GM23248 (cell line): ENCODE measurements at places on chromosomes 4 and X. TPM values are rescaled to one million over a fixed set of nuclear protein-coding genes. Genes with fewer than 3 reads are reported as not detected.

- no peak overlapping the region for H3K4me3 ChIP-seq
- H3K27ac ChIP-seq, result no peak overlapping the region
- H3K27me3 ChIP-seq, result no peaks in the 10 kb centered on the region
- no peaks in the 10 kb centered on the region for H3K4me1 ChIP-seq
- H3K36me3 ChIP-seq, result no peaks in the 10 kb centered on the region
- no peak for DNase-seq
Measured at GRCh38 chr4:171461191-171461590, 352.0 kb upstream of the GALNTL6 start.

- no peaks in the 10 kb centered on the region for H3K4me1 ChIP-seq
- H3K4me3 ChIP-seq, result no peak overlapping the region
- no peak for DNase-seq
- H3K27me3 ChIP-seq, result peaks cover 97% of the 10 kb centered on the region
- no peak overlapping the region for H3K27ac ChIP-seq
Measured at GRCh38 chr4:84495118-84495793, 3.8 kb downstream of the NKX6-1 start.

- peaks cover 21% of the 10 kb centered on the region for H3K4me1 ChIP-seq
- 0 out of 2 replicates have a peak, but pooled peaks cover 4% of the 10 kb centered on the region for H3K36me3 ChIP-seq
- DNase-seq, result no peak
- H3K27ac ChIP-seq, result no peak overlapping the region
Measured at GRCh38 chr4:183185018-183185417, 86.0 kb downstream of the WWC2 start.

DNA sequence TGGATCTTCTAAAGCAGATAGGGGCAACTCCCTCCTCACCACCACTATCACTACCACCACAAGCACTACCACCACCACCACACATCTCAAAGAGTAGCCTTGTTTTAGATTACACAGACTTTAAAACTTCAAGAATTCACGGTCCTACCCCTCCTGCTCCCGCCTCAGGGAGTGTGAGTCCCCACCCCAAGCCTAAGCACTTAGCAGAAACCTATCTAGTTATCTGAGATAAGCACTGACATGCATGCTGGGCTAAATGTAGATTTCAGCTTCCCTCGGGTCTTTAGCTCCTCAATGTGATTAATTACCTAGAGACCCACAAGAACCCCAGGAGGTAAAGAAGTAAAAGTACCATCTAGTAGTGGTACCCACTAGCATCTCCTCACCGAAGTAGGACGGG is 775 bp downstream of the AMOT start:
- H3K27ac ChIP-seq, result no peak overlapping the region
- DNase-seq, result no peak
- H3K4me1 ChIP-seq, result 0 out of 2 replicates have a peak, but pooled peaks cover under 1% of the 10 kb centered on the region
- peak overlapping the region; percentile 79 for H3K4me3 ChIP-seq
- no peaks in the 10 kb centered on the region for H3K36me3 ChIP-seq

- H3K36me3 ChIP-seq, result no peaks in the 10 kb centered on the region
- H3K27ac ChIP-seq, result no peak overlapping the region
- H3K4me1 ChIP-seq, result no peaks in the 10 kb centered on the region
- no peak for DNase-seq
Measured at GRCh38 chr4:31674313-31674947, 954.3 kb downstream of the PCDH7 start.

- no peaks in the 10 kb centered on the region for H3K36me3 ChIP-seq
- no peak overlapping the region for H3K27ac ChIP-seq
- no peaks in the 10 kb centered on the region for H3K27me3 ChIP-seq
- no peaks in the 10 kb centered on the region for H3K4me1 ChIP-seq
- DNase-seq, result no peak
Measured at GRCh38 chr4:52868133-52868532, 6.0 kb downstream of the RASL11B start.

- no peak overlapping the region for H3K4me3 ChIP-seq
- no peak overlapping the region for H3K27ac ChIP-seq
- no peak for DNase-seq
Measured at GRCh38 chr4:150828159-150828558, 186.9 kb downstream of the LRBA start.

GRCh38 chr4:22391551-22391950 is 124.3 kb downstream of the ADGRA3 start:
- H3K27ac ChIP-seq, result no peak overlapping the region
- peak; percentile 58 for DNase-seq
- H3K4me3 ChIP-seq, result no peak overlapping the region
- peaks cover 14% of the 10 kb centered on the region for H3K4me1 ChIP-seq

DNA sequence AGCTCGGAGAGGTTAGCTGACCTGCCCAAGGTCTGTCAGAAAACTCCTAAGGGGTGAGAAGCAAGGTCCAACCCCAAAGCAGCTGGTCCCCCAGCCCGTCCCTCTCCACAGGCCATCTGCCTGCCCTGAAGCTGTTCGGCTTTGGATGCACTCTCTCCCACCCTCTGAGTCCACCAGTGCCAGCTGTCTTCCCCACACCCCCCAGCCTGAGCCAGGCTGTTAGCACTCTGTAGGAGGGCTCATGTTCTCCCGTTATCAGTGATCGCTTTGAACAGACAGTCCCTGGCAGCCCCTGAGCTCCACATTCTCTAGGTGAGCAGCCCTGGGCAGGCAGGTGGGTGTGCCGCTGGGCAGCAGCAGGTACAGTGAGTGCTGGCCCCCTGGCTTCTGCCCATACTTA is 16.0 kb downstream of the ZNF185 start:
- no peaks in the 10 kb centered on the region for H3K36me3 ChIP-seq
- H3K27ac ChIP-seq, result no peak overlapping the region
- no peaks in the 10 kb centered on the region for H3K4me1 ChIP-seq
- H3K4me3 ChIP-seq, result no peak overlapping the region
- no peaks in the 10 kb centered on the region for H3K27me3 ChIP-seq

DNA sequence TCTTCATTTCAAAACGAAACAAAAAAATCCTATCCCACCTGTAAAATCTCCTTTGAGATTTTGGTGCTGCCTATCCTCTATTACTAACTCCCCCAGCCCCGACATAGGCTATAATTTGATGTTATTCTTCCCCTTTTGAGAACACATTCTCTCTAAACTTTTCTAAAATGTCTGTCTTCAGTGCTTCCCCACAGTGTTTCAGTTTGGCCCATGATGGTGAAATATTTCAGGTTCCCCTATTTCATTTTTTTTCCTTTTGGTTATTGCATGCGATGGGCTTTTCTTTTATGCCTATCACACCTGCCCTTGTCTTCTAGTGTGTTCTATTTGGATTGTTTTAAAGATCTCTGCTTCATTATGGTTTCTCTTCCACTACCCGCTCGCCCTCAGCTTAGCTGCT is 14.7 kb downstream of the BCORL1 start:
- H3K4me3 ChIP-seq, result no peak overlapping the region
- H3K4me1 ChIP-seq, result peaks cover 7% of the 10 kb centered on the region; the same call in 1 of the 2 replicates
- H3K27me3 ChIP-seq, result no peaks in the 10 kb centered on the region
- DNase-seq, result no peak
- no peaks in the 10 kb centered on the region for H3K36me3 ChIP-seq

DNA sequence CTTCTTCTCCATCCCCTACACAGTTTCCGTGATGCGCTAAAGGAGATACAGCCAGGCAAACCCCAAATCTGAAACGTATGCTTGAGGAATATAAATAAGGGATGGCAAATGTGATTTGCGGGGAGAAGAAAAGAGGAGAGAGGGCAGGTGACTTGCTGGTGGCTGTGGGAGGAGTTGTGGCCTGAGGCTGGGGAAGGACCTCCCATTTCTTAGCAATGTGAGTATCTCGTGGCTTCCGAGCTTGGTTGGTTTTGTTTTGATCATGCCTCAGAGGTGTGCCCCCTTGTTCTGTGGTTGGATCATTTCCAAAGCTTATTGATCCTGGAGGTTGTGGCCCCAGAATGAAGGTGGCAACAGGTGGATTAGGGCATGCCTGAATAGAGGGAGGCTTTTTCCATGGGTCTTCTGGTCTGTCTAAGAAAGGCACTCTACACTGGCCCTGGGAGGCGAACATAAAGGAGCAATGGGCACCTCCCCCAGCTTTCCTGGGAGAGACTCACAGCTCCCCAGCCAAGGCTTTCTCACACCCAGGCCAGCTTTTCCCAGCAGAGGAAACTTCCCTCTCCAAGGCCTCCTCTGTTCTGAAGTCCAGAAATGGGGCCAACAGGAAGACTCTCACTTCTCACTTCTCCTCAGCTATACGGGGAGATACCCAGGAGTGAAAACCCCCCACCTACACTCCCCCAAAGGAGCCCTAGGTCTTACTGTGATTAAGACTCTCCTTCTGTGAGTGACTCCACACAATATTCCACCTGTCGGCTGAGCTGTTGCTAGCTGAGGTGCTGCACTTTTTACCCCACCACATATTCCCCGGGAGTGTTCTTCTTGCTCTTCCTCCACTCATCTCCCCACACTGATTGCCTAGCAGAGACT is 40.0 kb downstream of the C4orf51 start:
- H3K27me3 ChIP-seq, result no peaks in the 10 kb centered on the region
- H3K36me3 ChIP-seq, result no peaks in the 10 kb centered on the region
- no peak for DNase-seq

DNA sequence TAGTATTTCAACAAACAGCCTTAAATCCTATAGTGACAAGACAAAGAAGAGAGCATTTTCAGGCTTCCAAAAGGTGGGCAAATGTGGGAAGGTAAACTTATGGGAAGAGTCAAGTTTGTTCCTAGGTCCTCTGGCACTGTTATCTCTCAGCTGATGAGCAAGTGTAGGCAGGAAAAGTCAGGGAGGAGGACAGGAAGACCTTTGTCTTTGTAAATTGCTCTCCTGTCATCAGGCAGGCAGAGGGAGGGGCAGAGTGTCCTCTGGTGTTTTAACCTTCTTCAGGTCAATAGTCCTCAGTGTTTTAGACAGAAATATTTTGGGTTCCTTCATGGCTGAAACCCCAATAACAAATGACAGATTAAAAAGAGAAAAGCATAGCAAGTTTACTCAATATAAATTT is 13.5 kb upstream of the GEMIN8 start:
- no peaks in the 10 kb centered on the region for H3K27me3 ChIP-seq
- H3K36me3 ChIP-seq, result no peaks in the 10 kb centered on the region
- no peak overlapping the region for H3K4me3 ChIP-seq
- DNase-seq, result no peak

DNA sequence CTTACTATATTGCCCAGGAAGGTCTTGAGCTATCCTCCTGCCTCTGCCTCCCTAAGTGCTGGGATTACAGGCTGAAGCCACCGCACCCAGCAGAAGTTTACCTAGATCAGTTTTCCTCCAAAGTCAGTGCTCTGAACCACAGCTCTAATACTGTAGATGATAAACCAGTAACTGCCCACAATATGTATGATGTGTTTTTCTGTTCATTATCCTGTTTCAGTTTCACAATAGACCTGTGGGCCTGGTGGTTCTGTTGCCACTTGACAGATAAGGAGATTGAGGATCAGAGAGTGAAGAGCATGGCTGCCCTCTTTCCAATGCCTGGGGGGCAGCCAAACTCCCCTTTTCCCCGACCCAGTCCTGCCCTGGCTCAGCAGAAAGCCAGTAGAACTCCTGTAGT is 87.0 kb downstream of the EFNB1 start:
- H3K4me3 ChIP-seq, result no peak overlapping the region
- H3K27ac ChIP-seq, result no peak overlapping the region
- no peaks in the 10 kb centered on the region for H3K4me1 ChIP-seq
- H3K36me3 ChIP-seq, result no peaks in the 10 kb centered on the region
- DNase-seq, result no peak

DNA sequence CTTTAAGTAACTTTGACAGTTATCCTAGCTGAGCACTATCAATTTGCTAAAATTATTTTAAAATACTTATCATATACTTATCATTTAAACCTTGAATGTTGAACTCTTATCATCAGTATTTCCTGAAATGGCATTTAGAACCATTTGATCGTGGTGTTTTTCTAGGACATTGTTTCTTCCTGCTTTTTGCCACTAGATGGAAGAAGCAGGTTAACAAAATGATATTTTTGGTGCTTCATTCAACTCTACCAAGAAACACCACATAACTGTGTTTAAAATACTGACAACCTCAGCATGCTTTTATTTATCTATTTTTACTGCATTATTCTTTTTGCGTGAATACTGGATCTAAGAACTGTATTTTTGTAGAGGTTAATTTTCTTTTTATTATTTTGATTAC is 44.6 kb downstream of the C4orf33 start:
- no peaks in the 10 kb centered on the region for H3K27me3 ChIP-seq
- H3K4me1 ChIP-seq, result no peaks in the 10 kb centered on the region
- no peak overlapping the region for H3K27ac ChIP-seq
- no peak for DNase-seq
- H3K4me3 ChIP-seq, result no peak overlapping the region
- H3K36me3 ChIP-seq, result no peaks in the 10 kb centered on the region

GRCh38 chr4:11622961-11623725 is 194.4 kb upstream of the HS3ST1 start:
- no peak for DNase-seq
- H3K27me3 ChIP-seq, result no peaks in the 10 kb centered on the region
- H3K4me3 ChIP-seq, result no peak overlapping the region

DNA sequence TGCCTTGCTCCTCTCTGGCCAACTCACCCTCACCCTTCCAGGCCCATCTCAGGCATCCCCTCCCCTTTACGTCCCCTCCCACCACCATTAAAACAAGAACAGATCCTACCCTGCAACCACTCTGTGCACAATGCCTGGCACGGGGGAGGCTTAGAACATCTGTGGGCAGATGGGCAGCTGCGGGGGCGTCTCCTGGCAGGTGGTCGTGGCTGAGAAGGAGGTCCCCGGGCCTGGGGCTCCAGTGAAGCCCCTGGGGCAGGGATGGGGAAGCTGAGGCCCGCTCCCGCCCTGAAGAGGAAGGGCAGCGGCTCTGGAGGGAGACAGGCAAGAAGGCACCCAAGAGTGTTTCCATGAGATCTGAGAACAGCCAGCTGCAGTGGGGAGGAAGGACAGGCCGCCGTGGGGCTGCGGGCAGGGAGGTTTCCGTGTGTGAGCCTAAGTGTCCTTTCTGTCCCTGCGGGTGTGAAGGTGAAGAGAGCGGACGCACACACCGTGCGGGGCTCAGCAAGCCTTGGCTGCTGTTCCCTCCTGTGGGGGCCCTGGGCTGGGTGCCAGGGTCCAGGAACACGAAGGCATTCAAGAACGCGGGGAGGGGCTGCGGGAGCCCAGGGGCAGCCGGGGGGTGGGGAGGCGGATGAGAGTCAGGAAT is 7.8 kb upstream of the TBC1D14 start:
- H3K4me3 ChIP-seq, result no peak overlapping the region
- no peak for DNase-seq
- H3K4me1 ChIP-seq, result no peaks in the 10 kb centered on the region
- no peaks in the 10 kb centered on the region for H3K27me3 ChIP-seq
- no peaks in the 10 kb centered on the region for H3K36me3 ChIP-seq
- H3K27ac ChIP-seq, result no peak overlapping the region

Gene MAGED4
- total RNA-seq, result 19.9 and 63.1 TPM in 2 replicates

Gene SSX4B
- not detected in 2 replicates for total RNA-seq

Gene PPARGC1A
- total RNA-seq, result not detected in 2 replicates

Gene SMR3A
- total RNA-seq, result not detected in 2 replicates

Gene CT45A3
- total RNA-seq, result not detected in 2 replicates

Gene GAGE13
- total RNA-seq, result not detected in 2 replicates

Gene SASH3
- total RNA-seq, result not detected in 2 replicates

Gene TBC1D19
- 25.0 and 37.3 TPM in 2 replicates for total RNA-seq

Gene PIR
- 0.76 and 1.7 TPM in 2 replicates for total RNA-seq

Gene ERVMER34-1
- not detected in 2 replicates for total RNA-seq

Gene LRCH2
- total RNA-seq, result 2.3 and 2.4 TPM in 2 replicates

Gene KCND1
- total RNA-seq, result 0.65 and 1.5 TPM in 2 replicates

Gene EFNB1
- 12.6 and 15.8 TPM in 2 replicates for total RNA-seq

Gene ATP1B4
- not detected in 2 replicates for total RNA-seq
